ENCODE measurements at places on chromosomes 5 and 9.

GRCh38 chr9:105187781-105188180 lies 56.7 kb upstream of the SLC44A1 start:
- DNase-seq, result no peak

GRCh38 chr5:127799293-127799905 lies 96.2 kb downstream of the CCDC192 start:
- no peak for DNase-seq

DNA sequence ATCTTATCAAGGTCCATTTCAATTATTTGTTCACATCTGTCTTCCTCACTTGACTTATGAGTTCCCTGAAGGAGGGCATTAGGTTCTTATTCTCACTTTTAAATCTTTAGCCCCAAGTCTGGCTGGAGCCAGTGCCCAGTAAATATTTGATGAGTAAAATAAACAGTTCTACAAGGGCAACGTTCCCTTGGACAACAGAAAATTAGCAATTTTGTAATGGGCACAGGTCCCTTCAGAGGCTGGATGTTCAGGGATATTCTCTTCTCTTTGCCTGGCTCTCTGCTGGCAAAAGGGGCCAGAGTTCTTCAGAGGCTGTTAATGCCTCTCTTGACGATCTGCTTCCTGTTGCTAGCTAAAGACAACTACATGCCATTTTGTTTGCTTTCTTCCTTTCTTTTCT lies 149.7 kb downstream of the SEMA6A start:
- DNase-seq, result no peak

DNA sequence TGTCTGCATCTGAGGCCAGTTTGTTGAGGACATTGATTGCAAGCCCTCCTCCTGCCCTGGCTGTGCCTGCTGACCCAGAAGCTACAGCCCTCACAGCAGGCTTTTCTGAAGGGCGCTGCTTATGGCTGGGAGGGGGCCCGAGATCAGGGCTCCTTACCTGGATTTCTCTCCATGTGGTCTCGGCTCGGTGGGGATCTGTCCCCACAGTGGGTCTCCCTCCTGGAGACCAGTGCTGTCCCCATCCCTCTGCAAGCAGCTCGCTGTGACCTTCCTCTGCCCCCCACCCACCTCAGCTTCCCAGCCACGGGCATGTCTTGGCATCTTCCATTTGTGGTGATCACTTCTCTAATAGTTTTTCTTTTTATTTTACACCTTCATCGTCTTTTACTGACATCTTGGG lies 357.9 kb downstream of the IRX2 start:
- DNase-seq, result no peak

- no peak for DNase-seq
Observed at GRCh38 chr9:74496406-74496805, 729 bp upstream of the RORB start.
